Effector memory CD8-positive, alpha-beta T cell (primary cell): ENCODE measurements at places on chromosomes 2 and 18.

GRCh38 chr2:82795446-82795845 lies 1663.6 kb downstream of the SUCLG1 start:
- DNase-seq, result no peak

DNA sequence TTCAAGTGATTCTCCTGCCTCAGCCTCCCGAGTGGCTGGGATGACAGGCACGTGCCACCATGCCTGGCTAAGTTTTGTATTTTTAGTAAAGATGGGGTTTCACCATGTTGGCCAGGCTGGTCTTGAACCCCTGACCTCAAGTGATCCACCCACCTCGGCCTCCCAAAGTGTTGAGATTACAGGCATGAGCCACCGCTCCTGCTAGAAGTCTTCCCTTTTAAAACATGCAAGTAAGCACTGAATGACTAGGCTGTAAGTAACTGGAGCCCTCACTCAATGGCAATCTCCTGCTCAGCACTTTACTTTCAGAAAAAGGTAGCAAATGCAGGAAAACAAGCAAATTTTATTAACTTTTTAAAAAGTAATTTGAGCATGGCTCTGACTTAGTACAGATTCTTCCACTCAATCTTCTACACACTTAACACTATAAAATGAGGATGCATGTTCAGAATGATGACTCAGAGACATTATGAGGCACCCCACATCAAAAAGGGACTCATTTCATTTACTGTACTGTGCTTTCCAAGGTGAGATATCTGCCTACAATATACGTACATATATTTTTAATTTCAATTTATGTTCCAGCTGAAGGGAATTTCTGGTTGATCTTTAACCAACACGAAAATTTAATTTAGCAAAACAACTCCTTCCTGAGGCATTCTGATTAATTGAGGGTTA lies 6.6 kb upstream of the NCK2 start:
- no peak for DNase-seq

- DNase-seq, result no peak
Measured at GRCh38 chr2:43041173-43041591, 185.2 kb downstream of the ZFP36L2 start.

DNA sequence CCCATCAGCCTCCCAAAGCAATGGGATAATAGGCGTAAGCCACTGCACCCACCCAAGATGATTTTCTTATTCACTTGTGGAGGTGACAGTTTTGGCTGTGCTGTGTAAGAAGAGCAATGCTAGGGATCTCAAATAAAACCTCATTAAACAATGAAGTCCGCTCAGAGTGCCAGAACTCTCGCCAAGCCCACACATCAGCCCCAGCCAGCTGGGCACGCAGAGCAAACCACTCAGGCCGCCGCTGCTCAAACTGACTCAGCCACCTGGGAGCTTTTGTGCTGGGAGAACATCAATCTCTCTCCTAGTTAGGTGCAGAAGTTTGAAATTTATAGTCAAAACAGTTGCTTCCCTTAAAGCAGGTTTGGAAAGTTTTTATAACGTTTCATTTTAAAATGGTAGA lies 47.6 kb downstream of the RNF152 start:
- DNase-seq, result no peak

- no peak for DNase-seq
Measured at GRCh38 chr2:136016836-136017235, 31.4 kb upstream of the DARS1 start.
